Mesothelial cell of epicardium (in vitro differentiated cells): ENCODE measurements at places on chromosomes 7 and 10. TPM values are rescaled to one million over a fixed set of nuclear protein-coding genes. Genes with fewer than 3 reads are reported as not detected.
A peak's percentile ranks its signal among the peaks of the same experiment; 100 is the strongest.

The DEPP1 gene
- total RNA-seq: 8.0 to 11.1 TPM (median 10.1 TPM) in 3 replicates

The AGAP6 gene
- total RNA-seq: 22.3 to 23.2 TPM (median 23.0 TPM) in 3 replicates

The SLC13A1 gene
- not detected in 3 replicates for total RNA-seq

The GPC2 gene
- total RNA-seq: 49.8 to 50.6 TPM (median 50.0 TPM) in 3 replicates

The PDE1C gene
- 0.68 to 2.1 TPM (median 0.94 TPM) in 3 replicates for total RNA-seq

GRCh38 chr10:95793401-95794045, 37.6 kb downstream of the ENTPD1 start:
- no peak for DNase-seq

DNA sequence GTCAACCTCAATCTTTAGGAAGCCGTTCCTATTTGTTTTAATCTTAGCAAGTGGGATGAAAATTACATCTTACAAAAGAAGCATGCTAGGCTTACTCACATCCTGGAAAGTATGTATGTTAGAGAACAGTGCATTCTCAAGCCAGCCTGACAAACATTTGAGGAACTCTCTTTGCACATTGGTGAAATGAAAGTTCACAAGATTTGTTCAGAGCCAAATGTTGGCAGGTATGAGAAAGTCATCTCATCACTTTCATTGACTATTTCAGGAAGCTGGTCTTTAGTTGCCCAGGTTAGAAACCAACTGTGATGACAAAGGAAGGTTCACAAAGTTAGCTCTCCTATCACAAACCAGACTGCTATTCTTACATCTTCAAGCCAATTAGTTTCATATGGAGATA, 57.1 kb downstream of the ABCB1 start:
- DNase-seq: no peak

DNA sequence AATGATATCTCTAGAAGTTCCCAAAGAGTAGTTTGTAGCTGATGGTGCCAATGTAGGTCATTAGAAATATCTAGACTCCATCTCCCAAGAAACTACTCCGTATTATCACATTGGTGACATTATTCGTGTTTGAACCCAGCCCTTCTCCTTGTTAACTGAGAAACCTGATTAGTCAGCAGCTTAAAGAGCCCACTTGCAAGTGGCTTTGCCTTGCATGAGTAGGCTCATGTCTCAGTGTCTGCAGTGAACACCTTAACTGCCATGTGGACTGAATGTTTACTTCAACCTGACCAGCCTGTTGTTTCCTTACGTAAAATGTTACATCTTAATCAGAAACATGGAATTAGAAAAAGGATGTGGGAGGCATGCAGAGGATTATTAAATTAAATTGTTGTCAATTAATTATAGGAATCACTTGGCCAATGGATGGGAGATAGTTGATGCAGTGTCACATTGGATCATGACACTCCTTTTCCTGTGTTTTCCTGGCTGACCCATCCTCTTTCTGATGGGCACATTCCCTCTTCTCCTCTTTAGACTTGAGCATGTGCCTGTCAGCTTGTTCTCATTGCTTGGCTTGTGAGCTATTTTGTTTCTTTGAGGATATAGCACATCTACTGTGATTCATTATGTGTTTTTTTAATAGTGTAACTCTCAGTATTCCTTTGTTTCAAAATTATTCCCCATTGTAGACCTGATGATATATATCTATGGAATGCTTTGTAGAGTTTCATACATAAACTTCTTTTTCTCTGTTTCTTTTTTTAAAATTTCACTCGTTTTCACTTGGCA, 18.0 kb downstream of the STARD3NL start:
- no peak for DNase-seq

DNA sequence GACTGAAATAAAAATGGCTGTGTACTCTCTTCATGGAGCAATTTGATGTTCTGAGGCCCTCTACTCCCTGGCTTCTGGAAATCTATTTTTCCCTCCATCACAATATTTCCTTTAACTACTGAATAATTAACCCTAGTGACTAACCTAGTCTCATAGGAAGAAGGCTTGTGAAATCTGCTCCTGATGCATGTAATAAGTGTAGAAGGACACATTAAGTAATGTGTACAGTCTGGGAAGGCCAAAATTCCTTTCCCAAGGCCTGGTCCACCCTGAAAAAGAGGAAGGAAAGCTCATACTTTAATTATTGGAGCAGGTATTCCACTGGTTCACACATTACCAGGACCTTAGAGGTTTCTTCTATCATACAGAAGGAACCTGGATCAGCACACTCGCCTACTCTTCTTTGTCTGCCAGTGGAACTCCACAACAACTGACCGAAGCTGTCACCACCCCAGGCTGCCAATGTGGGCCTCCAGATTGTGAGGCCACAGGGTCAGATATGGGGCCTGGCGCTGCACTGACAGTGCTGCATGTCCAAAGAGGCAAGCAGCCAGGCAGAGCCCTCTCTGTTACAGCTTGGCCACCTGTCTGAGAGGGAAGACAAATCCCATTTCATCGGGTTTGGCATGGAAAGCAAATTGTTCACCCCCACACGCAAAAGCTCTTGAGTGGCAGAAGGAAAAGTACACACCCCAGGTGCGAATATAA, 54.4 kb upstream of the FAM133B start:
- DNase-seq: no peak

GRCh38 chr10:71241830-71242621, 29.7 kb downstream of the UNC5B start:
- DNase-seq: no peak

GRCh38 chr10:75195035-75195763, 15.4 kb upstream of the VDAC2 start:
- no peak for DNase-seq

GRCh38 chr7:105794741-105795729, 81.4 kb downstream of the ATXN7L1 start:
- no peak for DNase-seq

DNA sequence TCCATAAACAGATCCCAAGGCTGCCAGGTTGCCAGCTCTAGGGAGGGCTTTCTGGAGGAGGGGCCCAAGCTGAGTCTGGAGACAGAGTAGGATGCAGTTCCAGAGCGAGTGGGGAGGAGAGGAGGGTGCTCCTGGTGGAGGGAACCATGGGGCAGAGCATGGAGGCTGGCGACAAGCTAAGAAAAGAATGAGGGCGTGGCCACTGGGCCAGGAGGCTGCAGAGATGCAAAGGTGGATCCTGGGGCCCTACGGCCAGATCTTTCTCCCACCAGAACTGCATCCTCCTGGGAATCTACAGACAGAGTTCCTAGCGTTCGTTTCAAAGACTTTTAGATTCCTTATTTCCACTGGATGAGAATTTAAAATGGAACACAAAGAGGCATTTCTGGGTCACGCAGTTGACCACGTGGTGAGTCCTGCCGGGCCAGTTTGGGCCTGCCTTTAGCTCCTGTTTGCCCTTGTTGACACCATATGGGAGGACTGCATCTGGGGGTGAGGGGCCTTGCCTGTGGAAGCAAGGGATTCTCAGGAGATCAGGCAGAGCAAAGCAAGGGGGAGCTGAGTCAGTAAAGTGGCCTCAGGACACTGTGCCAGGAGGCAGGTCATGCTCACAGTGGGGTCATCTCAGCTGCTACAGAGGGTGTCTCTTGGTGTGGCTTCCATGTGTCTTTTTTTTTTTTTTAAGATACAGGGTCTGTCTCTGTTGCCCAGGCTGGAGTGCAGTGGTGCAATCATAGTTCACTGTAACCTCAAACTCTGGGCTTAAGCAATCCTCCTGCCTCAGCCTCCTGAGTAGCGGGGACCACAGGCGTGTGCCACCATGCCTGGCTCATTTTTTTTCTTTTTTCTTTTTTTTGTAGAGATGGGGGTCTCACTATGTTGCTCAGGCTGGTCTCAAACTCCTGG, 137.8 kb downstream of the SH3PXD2A start:
- DNase-seq: no peak

- DNase-seq: no peak
These were observed 3.1 kb upstream of the SMNDC1 start for GRCh38 chr10:110307805-110308204.

- no peak for DNase-seq
These were observed 33.2 kb upstream of the TPK1 start for GRCh38 chr7:144869082-144869481.

DNA sequence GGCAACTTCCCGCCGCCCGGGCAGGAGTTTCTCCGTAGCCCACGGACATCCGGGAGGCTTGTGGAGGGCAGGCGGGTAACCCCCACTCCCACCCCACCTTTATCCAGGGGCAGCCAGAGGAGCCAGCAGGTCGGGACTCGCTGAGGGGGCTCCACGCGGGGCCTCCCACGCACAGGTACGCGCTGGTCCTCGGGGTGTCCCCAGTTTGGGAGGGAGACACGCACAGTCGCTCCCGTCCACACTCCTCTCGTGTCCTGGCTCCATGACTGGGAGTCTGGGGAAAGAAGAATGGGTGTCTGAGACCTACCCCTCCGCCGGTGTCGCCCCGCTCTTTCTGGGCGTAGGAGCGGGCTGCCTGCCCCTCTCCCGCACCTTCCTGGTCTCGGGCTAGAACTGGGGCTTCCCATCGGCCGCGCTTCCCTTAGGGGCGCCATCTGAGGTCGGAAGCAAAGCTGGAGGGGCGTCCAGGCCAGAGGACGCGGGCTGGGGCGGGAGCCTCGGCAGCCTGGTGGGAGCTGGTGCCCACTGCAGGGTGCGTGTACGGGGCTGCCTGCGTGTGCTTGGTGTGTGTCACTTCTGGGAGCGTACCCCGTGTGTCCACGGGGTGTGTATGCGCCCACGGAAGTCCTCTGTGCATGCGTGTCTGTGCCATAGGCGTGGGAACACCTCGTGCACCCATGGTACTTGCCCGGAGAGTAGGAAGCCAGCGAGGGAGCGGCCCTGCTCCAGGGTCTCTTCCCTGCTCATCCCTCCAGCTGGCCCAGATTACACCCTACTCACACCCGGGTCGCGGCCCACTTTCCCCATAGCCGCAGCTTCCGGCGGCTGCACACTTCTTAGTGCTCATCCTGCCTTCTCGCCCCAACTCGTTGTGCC, 73.0 kb upstream of the LEP start:
- DNase-seq: no peak

GRCh38 chr7:73353243-73353642, 25.3 kb downstream of the FKBP6 start:
- DNase-seq: no peak

DNA sequence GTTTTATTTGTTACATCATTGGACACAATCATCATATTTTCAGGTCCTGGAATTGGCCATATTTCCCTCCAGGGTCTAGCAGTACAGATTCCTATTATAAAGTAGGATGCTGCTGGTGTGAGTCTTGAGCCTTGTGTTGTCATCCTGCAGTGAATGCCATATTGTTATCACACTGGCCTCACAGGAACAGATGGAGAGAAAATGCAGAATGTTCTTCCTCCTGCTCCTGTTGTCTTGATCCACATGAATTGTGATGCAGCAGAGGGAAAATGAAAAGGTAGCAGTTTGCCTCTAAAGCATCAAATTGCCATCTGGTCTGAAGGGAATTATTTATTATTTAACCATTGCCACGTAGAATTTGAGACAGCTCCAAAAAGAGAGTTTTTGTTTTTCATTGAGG, 248.6 kb downstream of the GPAM start:
- DNase-seq: no peak

DNA sequence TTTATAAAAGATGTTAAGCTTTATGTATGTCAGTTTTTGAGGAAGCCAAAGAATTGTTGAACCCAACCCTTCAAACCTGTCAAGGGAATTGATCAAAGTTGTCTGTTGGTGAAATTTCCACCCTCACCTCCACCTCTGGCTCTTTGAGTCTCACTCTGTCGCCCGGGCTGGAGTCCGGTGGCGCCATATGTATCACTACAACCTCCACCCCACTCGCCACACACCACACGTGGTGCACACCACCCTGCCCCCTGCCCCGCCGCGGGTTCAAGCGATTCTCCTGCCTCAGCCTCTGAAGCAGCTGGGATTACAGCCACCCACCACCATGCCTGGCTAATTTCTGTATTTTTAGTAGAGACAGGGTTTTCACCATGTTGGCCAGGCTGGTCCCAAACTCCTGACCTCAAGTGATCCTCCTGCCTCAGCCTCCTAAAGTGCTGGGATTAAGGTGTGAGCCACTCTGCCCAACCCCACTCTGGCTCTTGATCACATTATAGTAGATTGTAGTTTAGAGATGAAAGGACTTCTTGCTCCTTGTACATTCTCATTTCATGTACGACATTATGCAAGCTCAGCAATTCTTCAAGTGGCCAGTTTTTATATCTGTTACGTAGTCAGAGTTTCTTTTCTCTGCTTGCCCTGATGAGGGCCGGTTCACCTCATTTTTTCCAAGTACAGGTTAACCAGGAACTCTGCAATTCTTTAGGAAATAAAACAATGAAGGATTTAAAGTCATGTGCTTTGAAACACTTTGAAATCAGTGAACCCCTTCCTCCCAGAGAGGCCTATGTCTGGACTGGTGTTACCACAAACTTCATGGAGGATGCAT, 7.0 kb downstream of the BAMBI start:
- no peak for DNase-seq

- no peak for DNase-seq
These were observed 26.1 kb downstream of the LRRC4 start for GRCh38 chr7:128005117-128005516.

DNA sequence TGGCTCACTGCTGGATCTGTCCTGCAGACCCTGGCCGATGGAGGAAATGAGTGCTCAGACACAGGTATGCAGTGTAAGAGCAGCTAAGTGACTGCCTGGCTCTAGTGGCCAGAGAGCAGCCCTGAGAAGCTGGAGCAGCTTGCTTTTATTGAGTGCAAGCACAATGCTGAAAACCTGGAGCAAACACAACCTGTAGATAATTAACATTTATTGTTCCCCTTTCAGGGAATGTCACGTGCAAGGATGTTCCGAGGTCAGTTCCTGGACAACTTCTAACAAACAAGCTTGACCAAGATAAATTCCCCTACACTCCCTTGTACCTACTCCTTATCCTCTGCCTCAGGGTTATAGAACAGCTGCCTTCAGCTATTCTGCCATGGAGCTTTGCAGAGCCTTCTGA, 31.3 kb downstream of the DDC start:
- no peak for DNase-seq

DNA sequence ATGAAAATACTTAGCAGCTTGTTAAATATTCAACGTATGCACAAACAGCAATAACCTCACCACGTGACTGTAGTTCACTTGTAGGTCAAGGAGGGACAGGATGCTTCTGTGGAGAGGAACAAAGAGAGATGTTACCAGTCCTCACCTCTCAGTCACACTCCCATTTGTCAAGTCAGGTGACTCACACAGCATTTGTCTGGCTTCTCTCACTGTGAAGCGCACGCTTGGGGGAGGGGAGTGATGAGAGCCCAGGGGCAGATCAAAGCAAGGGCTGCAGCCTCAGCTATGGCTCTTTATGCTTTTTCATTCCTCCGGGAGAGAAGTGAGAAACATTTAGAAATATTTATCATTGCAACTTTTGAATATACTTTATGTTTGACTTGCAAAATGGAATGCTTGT, 2.9 kb upstream of the RBM20 start:
- DNase-seq: peak; percentile 71

- no peak for DNase-seq
These were observed 23.6 kb downstream of the CPVL start for GRCh38 chr7:29122759-29123158.

DNA sequence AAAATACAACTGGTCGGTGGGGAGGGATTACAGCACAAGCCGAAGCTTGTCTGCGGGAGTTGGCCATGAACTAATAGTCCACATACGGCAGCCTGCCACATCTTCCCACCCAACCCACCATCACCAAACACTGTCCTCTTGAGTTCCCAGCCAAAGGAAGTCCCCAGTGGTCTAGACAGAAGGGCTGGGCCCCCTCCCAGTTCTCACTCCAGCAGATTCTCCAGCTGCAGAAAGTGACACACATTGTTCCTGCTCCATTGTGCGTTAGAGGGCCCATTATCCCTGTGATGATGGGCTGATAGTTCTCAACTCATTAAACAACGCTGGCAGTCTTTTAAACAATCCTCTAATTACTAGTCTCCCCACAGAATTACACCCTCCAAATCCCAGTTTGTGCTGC, 148.0 kb downstream of the FGFR2 start:
- DNase-seq: no peak
